ENCODE measurements at places on chromosomes 5 and 9.
A peak's percentile ranks its signal among the peaks of the same experiment; 100 is the strongest.

DNA sequence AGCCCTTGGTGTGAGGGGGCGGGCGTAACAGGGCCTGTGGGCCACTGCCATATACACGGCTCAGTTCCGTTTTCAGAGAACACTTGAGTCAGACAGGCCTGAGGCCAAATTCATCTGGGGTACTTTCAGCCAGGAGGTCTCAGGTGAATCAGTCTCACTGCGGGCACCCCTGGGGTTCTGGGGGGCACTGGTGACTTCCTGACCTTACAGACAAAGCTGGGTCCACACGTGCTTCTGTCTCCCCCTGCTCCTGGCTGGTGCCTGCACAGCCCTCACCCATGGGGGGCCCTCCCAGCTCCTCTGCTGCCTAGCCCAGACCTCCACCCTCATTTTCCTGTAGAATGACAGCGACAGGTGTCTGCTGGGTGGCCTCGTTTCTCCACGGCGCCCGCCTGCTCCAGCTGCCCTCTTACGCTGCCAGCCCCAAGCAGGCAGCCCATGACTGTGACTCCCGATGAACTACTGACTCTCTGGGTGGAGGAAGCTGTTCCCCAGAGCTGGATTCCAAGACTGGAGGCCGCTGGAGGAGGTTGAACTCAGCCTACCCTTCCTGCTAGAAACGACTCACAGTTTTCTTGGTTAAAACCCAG, 374.1 kb upstream of the IRX4 start:
- DNase-seq = no peak

- DNase-seq = peak; percentile 68
Measured at GRCh38 chr5:157558041-157558595, 17.5 kb downstream of the ADAM19 start.

- DNase-seq = no peak
Measured at GRCh38 chr9:137843355-137843754, 34.2 kb upstream of the CACNA1B start.

DNA sequence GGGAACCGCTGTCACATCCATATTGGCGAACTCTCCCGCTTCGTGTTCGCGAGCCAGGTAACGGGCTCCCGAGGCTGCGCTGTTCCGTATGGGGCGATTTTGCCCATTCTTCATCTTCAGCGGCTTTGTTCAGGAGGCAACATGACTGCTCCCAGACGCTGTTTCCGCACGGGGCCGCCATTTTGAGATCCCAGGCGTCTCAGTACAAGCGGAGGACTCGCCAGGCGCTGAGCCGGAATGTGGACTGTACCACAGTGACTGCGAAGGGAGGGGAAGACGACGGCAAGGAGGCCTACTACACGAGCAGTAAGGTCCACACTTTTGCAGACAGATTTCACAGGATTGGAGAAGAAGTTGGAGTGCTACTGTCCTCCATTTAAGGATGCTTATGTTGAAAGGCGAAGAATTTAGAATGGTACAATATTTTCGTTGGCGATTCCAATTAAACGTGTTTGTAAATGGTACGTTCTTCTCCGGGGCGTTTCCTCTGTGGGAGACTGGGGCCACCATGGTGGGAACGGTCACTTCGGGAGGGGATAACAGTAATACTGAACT, 41.6 kb upstream of the ZNF300 start:
- DNase-seq = no peak

- DNase-seq = no peak
Measured at GRCh38 chr5:115487168-115487567, 57.4 kb downstream of the FEM1C start.

All from HS-27A (cell line).